ENCODE measurements at places on chromosomes 7 and 10. TPM values are rescaled to one million over a fixed set of nuclear protein-coding genes. Genes with fewer than 3 reads are reported as not detected.
A peak's percentile ranks its signal among the peaks of the same experiment; 100 is the strongest.

DNA sequence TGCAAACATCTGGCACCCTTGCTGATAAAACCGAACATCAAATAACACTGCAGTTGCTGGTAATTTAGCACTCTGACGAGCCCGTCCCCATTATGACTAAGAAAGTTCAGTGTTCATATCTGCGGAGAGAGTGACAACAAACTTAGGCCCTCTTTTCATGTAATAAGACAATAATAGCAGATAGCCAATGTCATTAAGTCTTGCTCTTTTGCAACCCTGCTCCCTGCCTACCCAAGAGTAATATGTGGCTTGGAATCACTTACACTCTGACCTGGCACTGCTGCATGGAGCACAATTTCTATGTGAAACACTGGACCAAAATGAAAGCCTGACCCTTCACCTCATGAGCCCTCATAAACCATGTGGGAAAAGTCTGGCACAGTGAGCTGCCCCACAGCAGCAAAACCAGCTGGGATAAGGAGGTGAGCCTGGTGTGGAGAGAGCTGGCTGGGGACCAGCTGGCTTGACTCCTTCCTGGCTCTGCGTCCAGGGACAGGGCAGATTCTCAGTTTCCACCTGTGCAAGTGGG, 86.5 kb downstream of the HIPK2 start:
- DNase-seq = no peak

DNA sequence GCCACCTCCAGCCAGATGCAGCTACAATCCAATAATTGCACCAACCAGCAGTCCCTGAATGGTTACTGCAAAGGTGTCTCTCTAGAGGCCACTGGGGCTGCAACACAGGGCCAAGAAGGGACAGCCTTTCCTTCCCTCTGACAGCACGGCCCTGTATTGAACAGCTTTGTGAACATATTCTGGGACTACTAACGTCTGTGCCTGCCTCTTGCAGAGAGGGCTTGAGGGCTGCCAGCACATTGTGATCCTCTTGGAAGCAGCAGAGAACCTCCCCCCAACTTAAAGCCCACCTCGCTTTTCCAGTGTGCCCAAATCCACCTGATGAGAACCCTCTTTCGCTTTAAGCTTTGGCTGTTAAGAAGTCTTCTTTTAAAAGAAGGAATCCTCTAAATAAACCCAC, 415.9 kb downstream of the RPS24 start:
- DNase-seq = no peak

- peak; percentile 63 for DNase-seq
Observed at GRCh38 chr10:94545391-94546048, at the start of gene HELLS. HELLS (plus strand) TSS chr10:94545788; CDS start chr10:94545922, 134 bp downstream.

DNA sequence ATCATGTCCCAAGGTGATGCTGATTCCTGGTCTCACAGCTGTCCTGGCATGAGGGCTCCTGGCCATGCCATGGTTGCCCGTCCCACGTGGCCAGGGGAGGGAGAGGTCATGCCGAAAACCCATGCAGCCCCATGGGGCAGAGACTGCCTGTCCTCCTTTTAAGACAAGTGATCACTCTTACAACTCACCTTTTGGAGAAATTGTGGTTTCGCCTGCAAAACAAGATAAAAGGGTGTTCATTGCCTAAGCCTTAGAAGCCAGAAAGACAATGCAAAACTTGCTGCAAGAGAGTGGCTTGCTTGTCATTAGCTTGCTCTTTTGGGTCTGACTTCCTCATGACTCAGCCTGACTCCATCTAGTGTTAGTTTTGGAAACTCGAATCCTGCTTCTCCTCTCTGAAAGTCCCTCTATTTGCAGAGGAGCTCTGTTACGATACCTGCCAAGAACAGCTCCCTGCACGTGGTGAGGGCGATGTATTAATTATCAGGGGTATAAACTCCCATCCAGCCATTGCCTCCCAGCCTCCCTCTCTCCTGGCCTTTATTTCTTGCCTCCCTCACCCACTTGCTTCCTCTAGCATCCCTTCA, 26.7 kb downstream of the TMEM273 start:
- DNase-seq = peak; percentile 30

DNA sequence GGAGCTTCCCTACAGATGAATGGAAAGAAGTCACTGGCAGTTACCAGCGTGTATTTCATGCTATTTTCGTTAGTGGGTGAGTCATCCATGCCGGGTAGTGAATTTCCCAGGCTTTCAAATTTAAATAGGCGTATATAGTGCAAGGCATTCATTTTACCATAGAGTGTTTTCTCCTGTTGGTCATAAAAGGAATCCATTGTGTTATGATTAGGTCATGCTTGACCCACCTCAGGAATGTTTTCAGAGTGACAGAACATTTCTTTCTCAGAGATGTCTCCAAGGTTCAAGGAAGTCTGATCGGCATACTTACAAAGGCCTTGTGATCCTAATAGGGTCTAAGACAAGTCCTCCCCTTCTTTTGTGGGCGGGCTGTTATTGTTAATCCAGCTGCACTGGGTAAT, 110.7 kb downstream of the AKR1D1 start:
- no peak for DNase-seq

GRCh38 chr7:22584179-22584578, 84.2 kb upstream of the STEAP1B start:
- DNase-seq = no peak

GRCh38 chr7:127824682-127825081, 172.7 kb downstream of the SND1 start:
- no peak for DNase-seq

- DNase-seq = peak; percentile 74
Observed at GRCh38 chr10:117609095-117609795, 66.7 kb downstream of the EMX2 start.

DNA sequence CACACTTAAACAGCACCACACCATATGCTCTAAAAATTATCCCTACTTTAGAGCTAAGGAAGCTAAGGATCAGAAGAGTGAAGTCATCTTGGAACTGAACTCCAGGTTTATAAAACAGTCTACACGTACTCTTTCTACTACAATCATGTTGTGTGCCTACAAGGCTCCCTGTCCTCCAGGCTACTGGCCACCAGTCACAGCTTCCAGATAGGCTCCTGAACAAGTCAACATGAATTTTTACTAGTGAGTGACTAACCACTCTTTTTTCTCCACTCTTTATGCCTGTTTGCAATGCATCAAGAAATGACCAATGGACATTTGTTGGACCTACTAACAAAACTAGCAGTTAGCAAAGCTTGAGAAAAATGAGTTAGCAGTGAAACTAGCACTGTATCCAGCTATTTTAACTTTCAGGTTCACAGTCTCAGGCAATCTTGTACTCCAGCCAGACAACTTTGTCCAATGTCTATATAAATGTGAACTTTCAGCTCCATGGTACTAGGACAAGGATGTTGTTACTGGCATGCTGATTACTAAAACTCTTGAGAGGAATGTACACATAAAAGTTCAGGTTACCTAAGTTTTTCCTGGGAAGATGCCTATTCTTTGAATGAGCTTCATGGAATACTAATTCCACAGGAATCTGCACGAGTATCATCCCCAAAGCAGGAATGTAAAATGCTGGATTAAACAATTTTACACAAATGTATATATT, 180.0 kb downstream of the BTAF1 start:
- no peak for DNase-seq

- no peak for DNase-seq
Observed at GRCh38 chr7:29372351-29373090, 177.9 kb downstream of the CHN2 start.

Gene IQCE
- total RNA-seq = 26.6 TPM

Gene NYAP1
- not detected for total RNA-seq

Gene MARVELD1
- 49.4 TPM for total RNA-seq
